ENCODE measurements at places on chromosomes 7 and 10. TPM values are rescaled to one million over a fixed set of nuclear protein-coding genes. Genes with fewer than 3 reads are reported as not detected.
A peak's percentile ranks its signal among the peaks of the same experiment; 100 is the strongest.

DNA sequence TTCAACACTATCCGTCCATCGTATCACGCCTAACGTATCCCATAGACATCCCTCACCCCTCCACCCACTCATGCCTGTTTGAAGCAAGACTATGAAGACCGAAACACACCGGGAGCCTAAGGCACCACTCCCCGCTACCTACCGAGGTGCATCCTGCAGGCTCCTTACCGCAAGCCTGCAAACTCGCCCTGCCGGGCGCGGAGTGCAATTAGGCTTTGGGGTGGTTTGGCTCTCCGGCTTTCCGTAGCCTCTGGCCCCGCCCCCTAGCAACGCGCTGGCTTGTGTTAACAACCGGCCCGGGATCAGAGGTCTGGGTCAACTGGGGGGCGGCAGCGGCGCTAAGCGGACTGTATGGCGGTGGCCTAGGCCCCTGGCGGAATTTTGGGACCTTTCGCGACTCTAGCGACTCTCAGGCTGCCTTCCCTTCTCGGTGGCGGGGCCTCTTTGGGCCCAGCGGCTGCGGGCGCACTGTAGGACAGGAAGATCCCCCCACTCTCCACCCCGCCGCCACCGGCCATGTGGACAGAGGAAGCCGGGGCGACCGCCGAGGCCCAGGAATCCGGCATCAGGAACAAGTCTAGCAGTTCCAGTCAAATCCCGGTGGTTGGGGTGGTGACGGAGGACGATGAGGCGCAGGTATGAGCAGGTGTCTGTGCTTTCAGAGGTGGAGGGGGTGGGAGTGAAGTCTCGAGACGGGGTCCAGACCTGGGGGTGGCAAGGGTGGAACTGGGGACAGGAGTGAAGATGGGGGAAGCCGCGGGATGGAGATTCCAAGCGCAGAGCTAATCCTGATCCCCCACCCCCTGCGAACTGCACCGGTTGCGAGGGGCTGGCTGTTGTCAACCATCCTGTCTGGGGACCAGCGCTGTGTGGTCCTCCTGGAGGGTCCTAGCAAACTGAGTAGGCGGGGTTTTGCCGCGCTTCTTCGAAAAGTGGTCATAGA lies at the start of gene CFAP69:
TSS of gene CFAP69 (plus strand) at position 266 of the 943 bp plus-strand sequence. CDS start at position 517, 251 bp downstream.
- H3K27me3 ChIP-seq, result peaks cover 42% of the 10 kb centered on the region
- DNase-seq, result peak; percentile 89
- peaks cover 13% of the 10 kb centered on the region for H3K4me1 ChIP-seq
- peaks cover 4% of the 10 kb centered on the region for H3K36me3 ChIP-seq
- peak within 1 kb of the TSS; percentile 26 for H3K27ac ChIP-seq

DNA sequence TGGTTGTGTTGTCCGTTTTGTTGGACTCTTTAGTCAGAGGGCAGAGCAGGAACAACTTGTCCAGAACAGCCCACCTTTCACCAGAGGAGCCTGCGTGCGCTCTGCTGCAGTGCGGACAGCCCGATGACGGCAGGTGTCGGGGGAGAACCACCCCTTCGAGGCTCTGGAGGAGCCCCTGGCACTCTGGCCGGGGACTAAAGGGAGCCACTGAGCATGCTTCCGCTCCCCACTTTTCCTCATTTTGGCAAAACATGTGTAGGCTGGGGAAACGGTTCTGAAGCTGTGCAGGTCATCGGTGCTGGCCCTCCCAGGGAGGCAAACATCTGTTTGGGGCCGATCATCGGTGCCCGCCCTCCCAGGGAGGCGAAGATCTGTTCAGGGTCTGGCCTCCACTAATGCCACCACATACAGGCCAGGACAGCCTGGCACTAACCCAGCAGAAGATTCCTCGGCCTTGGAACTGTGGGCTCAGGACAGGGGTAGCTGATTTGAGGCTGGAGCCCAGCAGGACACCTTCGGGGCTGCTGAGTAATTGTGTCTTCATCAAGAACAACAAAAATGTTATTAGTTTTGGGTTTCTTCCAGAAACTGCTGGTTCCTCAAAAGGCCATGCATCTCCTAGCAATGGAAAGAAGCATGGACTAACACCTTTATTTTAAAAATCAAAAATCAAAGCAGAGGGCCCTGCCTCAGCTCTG lies 124.4 kb upstream of the TCERG1L start:
- DNase-seq, result no peak
- no peak overlapping the region for H3K4me3 ChIP-seq
- H3K36me3 ChIP-seq, result no peaks in the 10 kb centered on the region
- H3K4me1 ChIP-seq, result no peaks in the 10 kb centered on the region
- H3K27ac ChIP-seq, result no peak overlapping the region
- H3K27me3 ChIP-seq, result no peaks in the 10 kb centered on the region

- H3K27ac ChIP-seq, result peak overlapping the region; percentile 70
These were observed 17.5 kb downstream of the CCNY start for GRCh38 chr10:35353805-35354204.

DNA sequence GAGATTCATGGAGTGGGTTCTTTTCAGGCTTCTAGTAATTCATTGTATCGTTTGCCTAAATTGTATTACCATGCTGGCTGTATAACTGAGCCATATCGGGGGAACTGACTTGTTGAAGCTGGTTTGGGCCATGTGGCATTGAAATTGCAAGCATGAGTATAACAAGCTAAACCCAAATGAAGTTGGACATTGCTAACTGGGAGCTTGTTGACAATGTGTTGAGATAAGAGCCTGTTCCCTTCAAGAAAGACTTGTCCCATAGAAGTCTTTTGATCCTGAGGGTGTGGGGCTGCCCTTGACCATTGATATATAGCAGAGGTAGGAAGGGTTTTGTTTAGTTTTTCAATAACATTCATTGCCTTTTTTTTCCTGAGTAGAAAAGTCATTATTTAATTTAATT lies 156.0 kb downstream of the VTI1A start:
- H3K36me3 ChIP-seq, result no peaks in the 10 kb centered on the region

GRCh38 chr10:120375666-120376065 lies 81.4 kb upstream of the PLPP4 start:
- H3K4me3 ChIP-seq, result no peak overlapping the region
- no peak overlapping the region for H3K27ac ChIP-seq
- DNase-seq, result no peak
- H3K27me3 ChIP-seq, result peaks cover 8% of the 10 kb centered on the region
- H3K36me3 ChIP-seq, result no peaks in the 10 kb centered on the region

DNA sequence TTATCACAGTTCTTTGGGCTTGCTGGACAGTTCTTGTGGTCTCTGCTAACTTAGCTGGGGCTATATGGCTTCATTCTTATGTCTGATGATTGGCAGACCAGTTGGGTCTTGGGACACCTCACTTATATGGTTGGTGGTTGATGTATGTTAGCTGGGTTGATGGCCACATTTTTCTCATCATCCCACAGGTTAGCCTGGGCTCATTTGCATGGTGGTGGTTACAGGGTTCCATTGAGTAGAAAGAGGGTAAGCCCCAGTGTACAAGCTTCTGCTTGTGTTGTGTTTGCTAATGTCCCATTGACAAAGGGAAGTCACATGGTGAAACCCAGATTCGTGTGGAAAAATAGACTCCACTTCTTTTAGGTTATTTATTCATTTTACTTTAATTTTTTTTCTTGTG lies 40.6 kb downstream of the TMEM60 start:
- peak overlapping the region; percentile 47 for H3K27ac ChIP-seq
- no peaks in the 10 kb centered on the region for H3K27me3 ChIP-seq
- peaks cover 21% of the 10 kb centered on the region for H3K4me1 ChIP-seq
- no peaks in the 10 kb centered on the region for H3K36me3 ChIP-seq

DNA sequence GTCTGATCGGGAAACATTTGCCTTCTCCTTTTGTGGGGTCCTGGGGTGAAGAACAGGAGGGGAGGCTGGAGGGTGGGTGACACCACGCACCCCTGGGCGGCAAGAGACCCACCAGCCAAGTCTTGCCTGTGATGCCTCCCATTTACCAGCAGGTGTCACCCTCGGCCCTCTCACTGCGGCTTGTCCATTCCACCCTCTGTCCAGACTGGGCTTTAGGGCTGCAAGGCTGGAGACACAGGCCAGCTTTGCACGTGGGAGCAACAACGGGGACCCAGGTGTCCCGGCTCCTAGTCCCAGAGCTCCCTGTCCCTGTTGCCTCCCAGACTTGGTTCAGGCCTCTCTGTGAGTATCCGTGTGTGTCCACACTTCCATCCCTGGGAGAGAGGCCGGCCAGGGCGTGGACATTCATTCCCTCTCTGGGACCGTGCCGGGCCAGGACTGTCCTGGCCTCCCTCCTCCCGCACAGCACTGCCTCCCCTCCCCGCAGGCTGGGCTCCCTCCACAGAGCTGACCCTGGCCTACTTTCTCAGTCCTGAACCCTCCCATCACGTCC lies 36.2 kb upstream of the GTF2IRD1 start:
- DNase-seq, result peak; percentile 75
- H3K36me3 ChIP-seq, result no peaks in the 10 kb centered on the region
- no peaks in the 10 kb centered on the region for H3K27me3 ChIP-seq
- no peaks in the 10 kb centered on the region for H3K4me1 ChIP-seq

- no peak for DNase-seq
- no peak overlapping the region for H3K27ac ChIP-seq
- peak overlapping the region; percentile 79 for H3K4me3 ChIP-seq
These were observed 448 bp upstream of the NET1 start for GRCh38 chr10:5411941-5412276.

DNA sequence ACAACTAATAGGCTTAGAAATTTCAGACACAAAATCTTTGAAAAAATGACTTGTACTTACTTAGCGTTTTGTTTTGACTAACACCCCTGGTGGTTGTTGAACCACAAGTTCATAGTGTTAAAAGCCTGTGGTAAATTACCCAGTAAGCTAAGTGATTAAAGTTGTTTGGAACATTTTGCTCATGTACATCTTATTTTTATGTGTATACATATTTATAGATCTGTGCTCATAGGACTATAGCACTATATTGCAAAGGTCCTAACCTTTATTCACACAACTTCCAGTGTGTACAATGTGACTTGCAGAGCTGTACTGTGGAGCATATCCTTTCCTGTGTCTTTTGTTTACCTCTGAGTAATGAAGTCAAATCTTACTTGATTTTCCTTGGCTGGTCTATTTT lies 79.6 kb downstream of the BMPR1A start:
- no peak for DNase-seq

- H3K27ac ChIP-seq, result no peak overlapping the region
- no peak for DNase-seq
- peaks cover 8% of the 10 kb centered on the region for H3K4me1 ChIP-seq
- H3K4me3 ChIP-seq, result no peak overlapping the region
These were observed 128.8 kb downstream of the LHPP start for GRCh38 chr10:124590216-124591122.

GRCh38 chr7:103687272-103687671 lies 241.3 kb upstream of the SLC26A5 start:
- no peak overlapping the region for H3K4me3 ChIP-seq
- H3K36me3 ChIP-seq, result no peaks in the 10 kb centered on the region
- no peaks in the 10 kb centered on the region for H3K4me1 ChIP-seq
- H3K27ac ChIP-seq, result no peak overlapping the region

GRCh38 chr7:137671920-137672319 lies 174.9 kb downstream of the DGKI start:
- H3K4me1 ChIP-seq, result no peaks in the 10 kb centered on the region
- H3K27ac ChIP-seq, result no peak overlapping the region
- peaks cover 8% of the 10 kb centered on the region for H3K27me3 ChIP-seq
- H3K4me3 ChIP-seq, result no peak overlapping the region

DNA sequence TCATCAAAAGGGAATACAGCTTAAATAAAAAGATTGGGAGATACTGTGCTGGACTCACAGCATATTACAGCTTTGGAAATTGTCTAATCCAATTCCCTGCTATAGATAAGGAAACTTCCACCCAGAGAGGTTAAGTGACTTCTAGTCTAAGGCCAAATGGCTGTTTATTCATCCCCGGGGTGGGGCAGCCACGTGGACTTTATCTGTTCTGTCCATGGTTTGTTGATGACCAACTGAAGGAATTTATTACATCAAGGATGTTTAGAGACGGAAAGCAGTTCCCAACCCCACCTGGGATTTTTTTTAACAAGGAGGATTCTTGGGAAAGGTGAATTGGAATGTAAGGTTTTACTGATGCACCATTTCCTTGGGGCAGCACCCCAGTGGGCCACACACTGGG lies 88.6 kb downstream of the ATXN7L1 start:
- no peaks in the 10 kb centered on the region for H3K36me3 ChIP-seq
- H3K4me3 ChIP-seq, result no peak overlapping the region
- peaks cover 3% of the 10 kb centered on the region for H3K4me1 ChIP-seq
- H3K27me3 ChIP-seq, result no peaks in the 10 kb centered on the region
- H3K27ac ChIP-seq, result no peak overlapping the region
- no peak for DNase-seq

- H3K36me3 ChIP-seq, result no peaks in the 10 kb centered on the region
- no peak overlapping the region for H3K4me3 ChIP-seq
- H3K27me3 ChIP-seq, result no peaks in the 10 kb centered on the region
- no peaks in the 10 kb centered on the region for H3K4me1 ChIP-seq
These were observed 242.9 kb downstream of the HGF start for GRCh38 chr7:81526971-81527370.

DNA sequence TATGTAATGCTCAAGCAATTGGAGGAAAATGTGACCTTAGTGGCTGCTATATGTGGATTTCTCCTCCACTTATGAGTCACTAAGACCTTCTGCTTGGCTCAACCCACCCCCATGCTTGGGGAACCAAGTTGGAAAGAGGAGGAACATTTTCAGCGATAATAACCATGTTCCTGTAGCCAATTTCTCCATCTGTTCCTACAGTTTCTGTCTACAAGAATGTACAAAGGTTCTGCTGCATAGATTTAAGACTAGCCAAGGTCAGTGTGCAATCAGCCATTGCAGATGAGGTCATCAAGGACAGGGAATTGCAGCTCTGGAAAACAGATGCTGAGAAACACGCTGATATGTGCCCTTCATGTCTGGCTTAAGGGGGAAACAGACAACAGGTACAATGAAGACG lies 5.6 kb upstream of the NRCAM start:
- peaks cover 2% of the 10 kb centered on the region for H3K4me1 ChIP-seq
- no peak for DNase-seq
- no peak overlapping the region for H3K27ac ChIP-seq
- H3K4me3 ChIP-seq, result no peak overlapping the region
- peaks cover 44% of the 10 kb centered on the region for H3K27me3 ChIP-seq

- peaks cover 13% of the 10 kb centered on the region for H3K27me3 ChIP-seq
- DNase-seq, result no peak
- peaks cover 8% of the 10 kb centered on the region for H3K36me3 ChIP-seq
- H3K4me1 ChIP-seq, result no peaks in the 10 kb centered on the region
- no peak overlapping the region for H3K27ac ChIP-seq
- H3K4me3 ChIP-seq, result no peak overlapping the region
These were observed 12.7 kb downstream of the TACC2 start for GRCh38 chr10:122001698-122002097.

- no peaks in the 10 kb centered on the region for H3K27me3 ChIP-seq
- H3K4me1 ChIP-seq, result no peaks in the 10 kb centered on the region
- no peak overlapping the region for H3K4me3 ChIP-seq
- no peaks in the 10 kb centered on the region for H3K36me3 ChIP-seq
- no peak for DNase-seq
These were observed 9.0 kb downstream of the IQCE start for GRCh38 chr7:2567679-2568278.

- no peak for DNase-seq
- no peaks in the 10 kb centered on the region for H3K4me1 ChIP-seq
- no peak overlapping the region for H3K4me3 ChIP-seq
- H3K27ac ChIP-seq, result no peak overlapping the region
- no peaks in the 10 kb centered on the region for H3K36me3 ChIP-seq
These were observed 172.8 kb upstream of the CXCL12 start for GRCh38 chr10:44557596-44558191.

- H3K4me3 ChIP-seq, result no peak overlapping the region
- H3K27me3 ChIP-seq, result no peaks in the 10 kb centered on the region
- H3K36me3 ChIP-seq, result no peaks in the 10 kb centered on the region
- no peak overlapping the region for H3K27ac ChIP-seq
- H3K4me1 ChIP-seq, result no peaks in the 10 kb centered on the region
- DNase-seq, result no peak
These were observed 67.3 kb upstream of the NPY start for GRCh38 chr7:24216576-24217125.

The CALML3 gene
- not detected for total RNA-seq

The SPDYE2B gene
- total RNA-seq, result not detected

The EVX1 gene
- not detected for total RNA-seq

The GLI3 gene
- 1.1 TPM for total RNA-seq

The FGFBP3 gene
- total RNA-seq, result 0.81 TPM

The ZMIZ1 gene
- total RNA-seq, result 54.4 TPM

The CARD11 gene
- total RNA-seq, result 79.3 TPM

The OR2AE1 gene
- not detected for total RNA-seq

Data from natural killer cell treated with Interleukin-12 subunit alpha and Interleukin-12 subunit beta and Interleukin-15 and Interleukin-18, amount 100 ng/mL, for 72 hours (primary cell).